Naive thymus-derived CD8-positive, alpha-beta T cell (primary cell): ENCODE measurements at places on chromosomes 16 and 17.

- DNase-seq: no peak
These were observed 9.8 kb downstream of the CHST6 start for GRCh38 chr16:75485230-75486013.

- DNase-seq: no peak
These were observed 5.8 kb upstream of the HOXB9 start for GRCh38 chr17:48631693-48632578.

DNA sequence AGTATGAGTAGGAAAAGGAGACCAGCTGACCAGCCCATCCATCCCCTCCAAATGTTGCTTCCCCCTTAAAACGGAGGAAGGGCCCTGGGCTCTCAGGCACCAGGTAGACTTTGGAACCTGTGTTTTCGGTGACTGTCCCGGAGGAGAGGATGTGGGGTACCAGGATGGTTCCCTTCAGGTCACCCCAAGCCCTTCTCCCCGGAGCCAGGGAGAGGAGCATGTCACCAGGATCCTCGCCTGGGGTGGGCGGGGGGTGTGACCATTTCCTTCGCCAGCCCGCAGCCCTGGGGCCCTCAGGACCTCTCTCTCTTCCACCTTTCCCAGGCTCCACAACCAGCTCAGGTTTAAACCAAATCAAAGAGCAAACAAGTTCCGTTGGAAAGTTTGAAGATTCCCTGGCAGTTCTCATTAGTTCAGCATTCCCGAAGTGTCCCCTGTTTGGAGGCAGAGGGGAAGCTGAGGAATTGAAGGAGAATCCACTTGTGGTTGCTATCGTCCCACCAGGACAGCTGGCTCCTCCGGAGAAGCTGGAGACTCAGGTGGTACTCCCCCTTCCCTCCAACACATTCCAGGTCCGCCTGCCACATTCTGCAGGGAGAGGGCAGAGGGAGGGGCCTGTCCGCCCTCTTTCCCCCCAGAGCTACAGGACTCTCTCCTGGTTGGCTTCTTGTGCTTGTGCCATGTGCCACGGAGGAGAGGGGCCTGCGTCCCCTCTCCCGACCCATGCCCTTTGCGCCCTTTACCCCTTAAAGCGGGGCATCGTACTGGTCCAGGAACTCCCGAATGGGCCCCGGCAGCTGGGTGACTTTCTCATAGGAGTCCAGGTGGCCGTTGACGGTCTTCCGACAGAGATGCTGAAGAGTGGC, 2.0 kb downstream of the SOCS3 start:
- DNase-seq: no peak

GRCh38 chr16:83928341-83929055, 24.5 kb upstream of the OSGIN1 start:
- no peak for DNase-seq

DNA sequence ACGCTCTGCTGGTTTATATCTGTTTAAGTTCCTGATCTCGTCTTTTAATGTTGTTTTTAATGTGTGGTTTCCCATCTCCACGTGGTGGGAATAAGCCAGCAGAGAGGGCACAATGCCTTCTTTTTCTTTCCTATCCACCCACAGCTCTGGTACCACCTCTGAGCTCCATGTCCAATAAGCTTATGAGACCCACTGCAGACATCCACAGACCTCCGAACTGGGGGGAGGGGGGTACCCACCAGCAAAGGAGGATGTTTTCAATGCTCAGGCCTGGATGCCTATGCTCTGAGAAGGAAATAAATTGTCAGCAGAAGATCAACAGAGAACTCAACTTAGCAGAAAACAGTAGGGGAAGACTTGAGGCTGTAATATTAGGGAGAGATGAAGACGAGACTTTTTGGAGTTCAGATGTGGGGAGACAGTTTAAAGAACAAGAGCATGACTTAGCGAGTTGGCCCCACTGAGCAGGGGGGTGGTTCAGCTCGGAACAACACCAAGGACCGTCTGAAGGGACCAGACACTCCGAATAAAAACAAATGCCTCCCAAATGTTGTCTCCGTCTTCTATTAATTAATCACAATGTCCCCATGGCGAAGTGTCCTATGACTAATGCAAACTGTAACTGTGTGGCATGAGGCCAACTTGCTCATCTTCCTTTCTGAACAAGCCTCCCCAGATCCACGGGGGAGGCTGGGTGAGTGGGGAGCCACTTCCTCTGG, 62.7 kb downstream of the GAS7 start:
- no peak for DNase-seq
